ENCODE measurements at places on chromosomes 4 and X.

DNA sequence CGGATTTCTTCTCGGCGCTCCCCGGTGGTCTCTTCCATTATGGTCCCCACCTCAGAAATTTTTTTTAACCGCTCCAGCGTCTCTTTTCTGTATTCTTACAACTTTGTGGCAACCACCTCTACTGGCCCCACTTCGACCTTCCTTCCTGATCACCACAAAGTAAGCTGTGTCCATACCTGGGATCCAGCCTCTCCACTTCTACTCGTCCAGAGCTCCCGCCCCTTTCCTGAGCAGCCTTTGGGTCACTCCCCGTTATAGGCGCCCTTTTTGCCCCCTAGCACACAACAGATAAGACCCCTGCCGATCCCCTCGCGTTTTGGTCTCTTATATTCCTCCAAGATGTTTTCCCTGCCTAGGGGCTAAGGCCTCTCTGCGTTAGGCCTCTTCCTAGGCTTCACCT is 557 bp downstream of the PIGG start:
- DNase-seq: no peak

GRCh38 chr4:57442831-57443291 is 332.7 kb upstream of the IGFBP7 start:
- DNase-seq: no peak

DNA sequence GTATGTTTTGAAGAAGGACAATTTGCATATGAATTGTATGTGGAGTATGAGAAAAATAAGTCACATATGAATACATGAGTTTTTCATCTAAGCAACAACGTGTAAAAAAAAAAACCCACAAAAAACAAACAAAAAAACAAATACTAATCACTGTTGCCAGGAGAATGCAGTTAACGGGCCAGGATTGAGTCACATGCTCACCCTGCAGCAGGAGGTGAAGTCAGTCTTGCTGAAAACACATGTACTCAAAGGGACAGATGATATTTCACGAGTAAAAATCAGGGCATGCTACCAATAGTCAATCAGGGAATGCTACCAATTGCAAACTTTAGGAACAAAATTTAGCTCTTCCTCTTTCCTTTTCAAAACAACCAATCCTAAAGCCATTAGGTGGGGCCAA is 10.4 kb upstream of the DCLK2 start:
- no peak for DNase-seq

- no peak for DNase-seq
Measured at GRCh38 chr4:15451866-15452765, 17.6 kb upstream of the CC2D2A start.

DNA sequence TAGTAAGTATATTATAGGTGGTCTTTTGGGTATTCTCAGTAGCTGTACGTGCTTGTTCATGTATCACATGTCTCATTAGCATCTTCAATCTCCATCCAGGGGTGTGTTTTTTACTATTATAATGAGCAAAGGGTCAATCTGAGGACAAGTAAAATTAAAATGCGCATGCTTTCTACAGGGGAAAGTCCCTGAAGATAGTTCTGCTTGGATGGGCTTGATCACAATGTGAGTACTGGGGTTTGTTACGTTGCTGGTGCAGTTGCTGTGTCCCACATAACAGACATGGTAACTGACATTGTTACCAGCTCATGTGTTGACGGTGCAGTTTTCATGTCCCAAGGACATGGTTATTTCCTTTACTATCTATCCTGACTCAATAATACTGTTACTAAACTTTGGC is 65.9 kb downstream of the UCHL1 start:
- DNase-seq: no peak

- DNase-seq: no peak
Measured at GRCh38 chr4:80197601-80198440, 518 bp downstream of the PRDM8 start.

DNA sequence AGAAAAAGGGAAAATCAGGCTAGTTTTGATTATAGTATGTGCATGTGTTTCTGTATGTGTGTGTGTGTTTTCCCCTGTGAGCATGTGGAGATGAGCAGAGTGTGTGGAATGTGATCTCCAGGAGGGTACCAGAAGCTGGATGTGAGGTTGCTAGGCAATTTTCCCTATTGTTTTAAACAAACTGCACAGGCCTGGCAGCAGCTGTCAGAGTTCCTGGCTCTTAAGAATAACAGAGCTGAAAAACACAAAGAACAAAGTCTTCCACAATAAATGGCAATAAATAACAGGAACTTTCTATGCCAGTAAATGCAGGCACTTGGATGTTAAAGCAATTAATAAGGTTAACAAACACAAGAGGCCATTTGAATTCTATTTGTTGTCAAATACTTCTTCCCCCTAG is 344.6 kb upstream of the CTSO start:
- DNase-seq: no peak

Data from activated T-cell treated with anti-CD3 and anti-CD28 coated beads, Interleukin-2, amount 50 U/mL, for 1 hour (primary cell).